ENCODE measurements at places on chromosomes 5 and 9.

GRCh38 chr9:71928376-71928775 lies 16.9 kb downstream of the C9orf85 start:
- no peak for DNase-seq

DNA sequence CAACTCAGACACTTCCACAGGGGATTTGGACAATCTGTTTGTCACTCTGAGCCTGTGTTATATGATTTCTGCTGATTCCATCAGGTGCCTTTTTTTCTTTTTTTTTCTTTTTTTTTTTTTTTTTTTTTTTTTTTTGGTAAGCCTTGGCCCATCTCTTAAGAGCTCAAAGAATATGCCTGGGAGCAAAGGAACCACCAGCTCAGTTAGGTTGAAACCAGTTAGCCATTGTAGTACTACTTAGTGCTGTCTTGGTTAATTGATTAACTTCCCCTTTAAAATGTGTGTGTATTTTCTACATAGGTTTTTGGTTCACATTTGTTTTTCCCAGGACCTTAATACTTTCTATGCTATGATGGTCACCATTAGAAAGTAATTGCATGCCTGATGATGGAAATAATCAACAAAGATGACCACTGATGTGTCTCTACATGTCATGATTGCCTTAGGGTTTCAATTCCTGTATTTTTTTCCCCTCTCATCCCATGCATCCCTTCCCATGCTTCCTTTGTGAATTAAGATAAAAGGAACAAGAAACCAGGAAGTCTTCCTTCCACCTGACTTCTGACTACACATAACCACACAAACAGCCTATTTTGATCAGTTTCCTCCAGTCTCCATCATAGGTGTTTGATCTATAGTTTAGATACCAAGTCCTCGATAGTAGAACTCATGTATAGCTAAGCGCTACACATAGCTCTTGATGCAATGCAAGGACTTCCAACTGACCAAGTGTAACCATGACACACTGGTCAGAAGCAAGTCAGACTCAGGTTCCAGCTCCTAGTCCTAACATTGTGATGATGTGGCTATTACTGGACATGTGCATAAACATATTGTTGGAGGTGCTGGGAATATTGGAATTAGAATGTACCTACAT lies 306.1 kb downstream of the EFNA5 start:
- DNase-seq = no peak

- no peak for DNase-seq
Measured at GRCh38 chr5:142697356-142698255, 11.7 kb upstream of the FGF1 start.

DNA sequence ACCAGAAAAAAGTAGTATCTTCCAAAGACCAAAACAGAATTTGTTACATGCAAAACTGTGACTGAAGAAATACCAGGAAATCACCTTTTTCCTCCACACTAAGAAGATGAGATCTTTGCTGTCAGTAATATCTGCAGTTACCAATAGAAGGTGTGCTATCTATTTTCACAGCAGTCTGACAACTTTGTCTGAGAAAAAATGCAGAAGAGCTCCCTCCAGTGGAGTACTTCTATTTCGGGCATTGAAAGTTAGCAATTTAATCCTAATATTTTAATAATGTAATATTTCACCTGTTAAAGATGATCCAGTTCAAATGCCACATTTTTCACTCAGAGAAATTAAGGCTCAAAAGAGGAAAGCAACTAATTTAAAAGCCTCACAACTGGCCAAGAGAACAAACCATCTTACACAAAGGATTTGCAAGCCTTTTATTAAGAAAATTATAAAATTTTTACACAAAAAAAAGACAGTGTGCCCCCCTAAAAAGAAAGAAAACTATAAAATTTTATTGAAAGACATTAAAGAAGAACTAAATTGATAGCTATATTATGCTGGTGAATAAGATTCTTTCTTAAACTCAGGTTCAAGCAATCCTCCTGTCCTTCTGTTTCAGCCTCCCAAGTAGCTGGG lies 50.6 kb downstream of the DEPDC1B start:
- DNase-seq = no peak

GRCh38 chr5:117788596-117788995 lies 1199.8 kb downstream of the DTWD2 start:
- no peak for DNase-seq

DNA sequence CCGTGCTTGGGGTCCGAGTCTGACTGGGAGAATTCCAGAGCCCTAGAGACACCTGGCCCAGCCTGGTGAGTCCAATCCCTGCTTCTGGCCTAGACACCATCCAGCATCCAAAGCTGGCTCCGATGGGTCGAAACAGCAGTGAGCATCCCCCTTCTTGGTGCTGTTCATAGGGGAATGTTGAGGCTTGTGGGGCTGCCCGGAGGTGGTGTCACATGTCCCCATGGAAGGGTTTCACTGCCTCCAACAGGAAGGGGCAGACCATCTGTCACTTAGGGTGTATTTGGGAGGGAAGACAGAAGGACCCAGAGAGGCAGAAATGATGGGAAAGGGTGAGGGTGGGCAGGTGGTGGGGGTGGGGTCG lies 13.9 kb downstream of the C9orf50 start:
- no peak for DNase-seq

GRCh38 chr5:78275998-78276543 lies 18.4 kb downstream of the AP3B1 start:
- no peak for DNase-seq

DNA sequence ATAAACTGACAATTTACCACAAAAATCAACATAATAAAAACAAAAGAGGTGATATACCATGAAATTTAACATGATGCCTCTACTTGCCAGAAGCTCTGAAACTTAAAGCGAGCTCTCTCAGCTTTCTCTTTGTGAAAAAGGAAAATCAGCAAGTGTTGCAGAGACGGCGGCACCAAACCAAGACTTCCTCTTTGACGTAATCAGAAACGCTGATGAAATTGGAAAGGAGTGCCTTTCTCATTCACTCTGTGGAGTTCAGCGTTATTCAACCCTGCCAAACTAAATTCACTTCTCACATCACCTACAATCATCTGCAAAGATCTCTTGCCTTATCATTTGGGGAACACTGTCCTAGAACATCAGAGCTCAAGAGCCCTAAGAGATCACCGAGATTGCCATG lies 32.2 kb downstream of the ANXA6 start:
- no peak for DNase-seq

DNA sequence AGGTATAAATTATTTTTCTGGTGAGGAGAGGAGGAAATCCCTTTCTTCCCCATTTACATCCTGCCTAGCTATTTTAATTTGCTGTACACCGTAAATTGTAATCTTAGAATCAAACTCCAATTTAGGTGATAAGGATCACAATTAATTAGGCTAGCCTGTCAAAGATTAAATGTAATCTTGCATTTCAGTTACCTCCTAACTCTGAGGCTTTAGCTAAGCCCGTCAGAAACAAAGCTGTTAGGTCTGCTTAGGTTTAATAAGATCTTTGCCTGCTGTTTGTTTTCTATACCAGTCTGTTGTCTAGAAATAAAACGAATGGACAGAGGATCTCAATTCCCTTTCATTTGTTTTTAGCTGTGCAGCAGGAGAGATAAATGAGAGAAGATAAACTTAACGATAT lies 51.5 kb downstream of the PIK3R1 start:
- no peak for DNase-seq

DNA sequence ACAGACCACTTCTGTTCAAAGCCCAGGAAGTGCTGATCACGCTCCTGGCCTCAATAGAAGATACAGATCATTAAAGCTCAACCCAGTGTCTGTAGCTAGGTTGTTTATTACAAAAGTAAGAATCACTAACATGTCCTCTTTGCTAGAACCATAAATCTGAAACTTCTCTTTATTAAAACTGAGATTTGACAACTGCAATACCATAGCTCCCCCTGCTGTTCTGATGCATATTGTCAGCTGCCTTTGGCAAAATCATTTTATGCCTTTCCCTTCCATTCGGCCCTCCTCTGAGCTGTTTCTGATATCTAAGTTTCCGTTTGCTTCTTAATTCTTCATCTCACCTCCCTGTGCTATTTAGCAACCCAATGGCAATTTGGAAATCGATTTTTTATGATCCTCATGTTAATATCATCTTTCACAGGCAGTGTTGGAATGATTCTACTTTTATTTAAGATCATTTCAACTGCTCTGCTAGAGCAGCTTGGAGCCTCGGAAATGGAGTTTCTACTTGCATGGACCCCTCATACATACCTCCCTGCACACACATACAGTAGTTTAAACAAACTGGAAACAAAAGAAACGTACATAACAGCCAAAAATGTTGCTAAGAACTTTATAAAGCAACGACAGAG lies 998.8 kb downstream of the MAT2B start:
- peak; percentile 7 for DNase-seq

DNA sequence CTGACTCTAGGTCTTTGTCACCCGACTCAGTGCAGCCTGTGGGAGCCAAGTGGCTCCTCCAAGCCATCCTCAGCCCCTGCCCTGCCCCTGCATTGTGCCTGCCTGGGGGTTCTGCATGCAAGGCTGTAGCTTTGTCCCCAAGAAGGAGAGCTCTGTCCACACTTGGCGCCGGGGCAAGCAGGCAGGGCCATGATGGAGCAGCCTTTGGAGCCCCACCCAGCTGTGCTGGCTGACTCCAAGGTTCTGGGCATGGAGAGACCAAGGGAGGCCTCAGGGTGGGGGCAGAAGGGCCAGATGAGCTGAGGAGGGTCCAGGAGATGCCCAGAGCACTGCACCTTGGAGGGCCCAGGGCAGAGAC lies 226.2 kb downstream of the CACNA1B start:
- DNase-seq = no peak

DNA sequence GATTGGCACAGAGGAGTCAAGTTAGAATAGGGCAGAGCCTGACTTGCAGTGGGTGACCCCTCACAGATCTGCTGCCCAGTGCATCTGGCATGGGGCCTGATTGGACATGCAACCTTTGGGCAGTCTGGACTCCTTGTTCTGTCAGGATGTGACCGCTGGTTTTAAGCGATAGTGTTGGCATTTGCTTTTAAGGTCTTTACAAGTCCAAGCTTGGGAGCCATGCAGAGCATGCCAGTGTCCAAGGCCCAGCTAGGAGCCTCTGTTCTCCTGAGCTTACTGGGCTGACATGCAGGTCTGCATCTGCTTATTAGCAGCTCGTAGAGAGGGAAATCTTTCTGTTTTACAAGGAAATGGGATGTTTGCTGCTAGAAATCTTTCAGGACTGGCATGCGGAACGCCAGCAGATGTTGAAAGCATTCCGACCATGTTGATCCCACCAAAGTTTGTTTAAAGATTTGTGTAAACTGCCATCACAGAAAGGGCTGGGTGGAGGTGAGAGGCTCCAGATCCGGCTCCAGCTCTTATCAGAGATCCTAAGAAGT lies 27.5 kb downstream of the GADD45G start:
- no peak for DNase-seq
